ENCODE measurements at places on chromosomes 5 and 9.

- no peak for DNase-seq
These were observed 74.9 kb upstream of the CER1 start for GRCh38 chr9:14797435-14797834.

- DNase-seq, result no peak
These were observed 605 bp upstream of the DBN1 start for GRCh38 chr5:177474002-177474476.

DNA sequence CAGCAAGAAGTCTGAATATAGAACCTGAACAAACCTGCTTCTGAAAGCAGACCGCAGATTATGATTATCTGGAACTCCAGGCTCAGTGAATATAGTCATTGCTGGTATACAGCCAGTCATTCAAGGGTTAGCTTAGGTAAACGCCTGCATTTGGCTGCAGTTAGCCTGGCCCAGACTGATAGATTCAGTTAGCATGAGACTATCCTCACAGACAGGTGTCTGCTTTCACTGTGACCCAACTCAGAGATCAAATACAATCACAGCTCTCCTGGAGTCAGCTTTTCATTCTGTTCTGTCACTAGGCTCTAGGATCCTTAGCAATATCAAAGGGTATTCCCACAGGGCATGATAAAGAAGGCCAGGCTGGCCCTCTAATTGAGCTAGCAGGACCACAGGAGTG is 138.6 kb upstream of the PLCXD3 start:
- no peak for DNase-seq

DNA sequence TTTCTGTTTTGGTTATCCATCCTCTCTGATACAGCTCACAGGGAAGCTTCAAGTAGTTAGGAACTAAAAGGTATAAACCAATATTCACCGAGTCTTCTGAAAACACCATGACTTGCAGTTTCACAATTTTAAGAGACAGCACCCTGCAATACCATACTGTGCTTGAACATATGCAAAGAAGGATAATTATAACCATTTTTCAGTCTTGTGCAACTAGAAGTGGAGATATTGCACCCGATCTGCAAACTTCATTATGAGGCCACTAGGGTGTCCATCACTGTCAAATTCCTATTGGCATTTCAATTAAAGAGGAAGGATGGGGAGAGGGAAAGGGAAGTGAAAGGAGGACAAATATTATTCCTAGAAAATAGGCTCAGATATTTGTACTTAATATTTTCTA is 32.4 kb upstream of the CEP120 start:
- DNase-seq, result no peak

DNA sequence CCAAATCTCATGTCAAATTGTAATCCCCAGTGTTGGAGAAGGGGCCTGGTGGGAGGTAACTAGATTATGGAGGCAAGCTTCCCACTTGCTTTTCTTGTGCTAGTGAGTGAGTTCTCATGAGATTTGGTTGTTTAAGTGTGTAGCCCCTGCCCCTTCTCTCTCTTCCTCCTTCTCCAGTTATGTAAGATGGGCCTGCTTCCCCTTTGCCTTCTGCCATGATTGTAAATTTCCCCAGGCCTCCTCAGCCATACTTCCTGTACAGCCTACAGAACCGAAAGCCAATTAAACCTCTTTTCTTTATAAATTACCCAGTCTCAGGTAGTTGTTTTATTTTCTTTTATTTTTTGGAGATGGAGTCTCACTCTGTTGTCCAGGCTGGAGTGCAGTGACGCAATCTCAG is 18.2 kb upstream of the TXNDC8 start:
- DNase-seq, result no peak

DNA sequence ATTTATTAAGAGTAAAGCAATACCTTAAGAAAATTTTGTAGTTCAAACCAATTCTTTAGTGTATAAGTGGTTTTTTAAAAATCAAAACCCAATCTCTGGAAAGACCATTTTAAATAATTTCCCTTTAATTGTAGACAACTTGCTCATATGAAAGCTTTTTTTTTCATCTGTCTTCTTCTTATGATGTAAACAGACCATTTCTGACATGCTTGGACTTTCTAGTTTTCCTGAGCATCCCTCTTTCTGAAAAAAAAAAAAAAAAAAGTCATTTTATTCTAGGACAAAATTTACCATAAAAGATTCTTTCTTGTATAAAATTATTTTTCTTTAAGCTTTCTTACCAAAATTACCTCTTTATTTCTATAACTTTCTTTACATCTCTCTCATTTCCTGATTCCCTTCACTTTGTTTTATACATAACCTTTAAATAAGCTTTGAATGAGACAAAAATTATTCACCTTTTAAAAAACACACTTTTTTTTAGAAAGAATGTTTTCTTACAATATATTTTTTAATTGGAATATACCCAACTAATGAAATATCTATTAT is 67.5 kb downstream of the COL15A1 start:
- DNase-seq, result no peak

- no peak for DNase-seq
These were observed 44.4 kb upstream of the FER start for GRCh38 chr5:108703313-108703712.

- DNase-seq, result no peak
These were observed 55.1 kb downstream of the ACTL7B start for GRCh38 chr9:108800632-108801099.

- DNase-seq, result no peak
These were observed 16.7 kb upstream of the EGFLAM start for GRCh38 chr5:38241655-38242054.

GRCh38 chr9:22522206-22522740 is 75.6 kb downstream of the DMRTA1 start:
- no peak for DNase-seq

- DNase-seq, result no peak
These were observed 308.5 kb downstream of the ADGRV1 start for GRCh38 chr5:90866915-90867731.

GRCh38 chr9:33903157-33903780 is 86.3 kb downstream of the UBE2R2 start:
- no peak for DNase-seq

GRCh38 chr9:119792242-119792641 is 423.0 kb upstream of the BRINP1 start:
- DNase-seq, result no peak

GRCh38 chr5:67971971-67972821 is 243.4 kb upstream of the PIK3R1 start:
- DNase-seq, result no peak

DNA sequence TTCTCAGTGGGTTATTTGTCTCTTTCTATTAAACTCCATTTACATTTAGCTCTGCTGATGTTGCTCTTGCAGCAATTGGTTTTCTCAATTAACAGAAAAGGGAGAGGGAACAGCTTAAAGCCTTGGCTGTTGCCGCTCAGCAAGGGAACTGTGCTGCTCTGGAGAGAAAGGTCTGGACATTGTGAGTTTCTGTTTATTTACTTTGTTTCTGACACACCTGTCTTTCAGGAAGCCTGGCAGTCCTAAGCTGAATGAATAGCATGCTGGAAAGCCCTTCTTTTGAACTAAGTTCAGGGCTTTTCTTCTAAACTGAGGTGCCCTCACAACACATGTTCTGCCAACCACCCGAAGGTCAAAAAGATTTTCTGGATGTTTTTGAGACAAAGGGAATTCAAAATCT is 491.9 kb downstream of the PDE4D start:
- no peak for DNase-seq

DNA sequence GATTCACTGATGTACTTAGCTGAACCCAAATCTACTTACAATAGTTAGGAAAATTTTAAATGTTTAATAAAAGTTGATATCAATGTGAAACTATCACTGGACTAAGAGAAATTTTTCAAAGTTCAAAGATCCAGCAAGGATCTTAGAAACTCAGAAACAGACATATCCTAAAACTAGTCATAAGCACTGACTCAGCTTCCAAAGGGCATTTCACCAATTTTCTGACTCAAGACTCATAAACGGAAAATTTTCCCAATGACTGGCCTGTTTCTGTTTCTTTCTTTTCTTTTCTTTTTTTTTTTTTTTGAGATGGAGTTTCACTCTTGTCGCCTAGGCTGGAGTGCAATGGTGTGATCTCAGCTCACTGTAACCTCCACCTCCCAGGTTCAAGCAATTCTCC is 66.6 kb downstream of the CDC14B start:
- DNase-seq, result no peak

DNA sequence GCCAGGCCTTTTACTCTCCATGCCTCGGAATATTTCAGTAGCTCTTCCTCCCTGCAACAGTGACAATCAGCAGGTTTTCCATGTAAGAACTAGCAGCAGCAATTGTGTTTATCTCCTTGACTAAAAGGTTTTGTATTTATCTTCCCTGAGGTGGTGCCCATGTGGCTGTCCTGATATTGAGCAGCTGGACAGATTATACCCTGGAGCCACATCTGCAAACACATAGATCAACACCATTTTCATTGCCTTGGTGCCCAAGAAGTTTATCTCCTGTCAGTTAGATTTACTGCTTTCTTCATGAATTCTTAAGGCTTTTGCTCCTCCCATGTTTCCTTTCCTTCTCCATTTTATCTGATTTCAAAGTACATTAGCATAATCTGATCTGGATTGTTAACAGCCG is 378.4 kb downstream of the SPATA31D1 start:
- DNase-seq, result no peak

DNA sequence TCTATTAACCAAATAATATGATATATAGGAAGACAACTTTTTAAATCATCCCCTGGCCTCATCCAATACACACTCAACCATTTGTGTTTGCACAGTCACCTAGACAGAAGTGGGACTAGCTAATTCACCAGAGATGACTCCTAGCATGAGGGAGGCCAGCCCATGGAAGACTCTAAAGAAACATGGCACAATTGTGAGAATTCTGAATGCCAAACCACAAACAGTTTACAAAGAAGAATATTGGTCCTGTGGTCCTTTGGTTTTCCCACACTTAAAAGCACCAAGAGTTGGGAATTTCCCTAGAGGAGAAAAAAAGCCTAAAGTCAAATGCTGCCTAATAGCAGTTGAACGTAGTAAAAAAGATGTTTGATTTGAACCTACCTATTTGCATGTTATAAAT is 609.9 kb downstream of the ACTL7B start:
- DNase-seq, result no peak

- no peak for DNase-seq
These were observed 90.2 kb downstream of the TMEM174 start for GRCh38 chr5:73263001-73263710.

DNA sequence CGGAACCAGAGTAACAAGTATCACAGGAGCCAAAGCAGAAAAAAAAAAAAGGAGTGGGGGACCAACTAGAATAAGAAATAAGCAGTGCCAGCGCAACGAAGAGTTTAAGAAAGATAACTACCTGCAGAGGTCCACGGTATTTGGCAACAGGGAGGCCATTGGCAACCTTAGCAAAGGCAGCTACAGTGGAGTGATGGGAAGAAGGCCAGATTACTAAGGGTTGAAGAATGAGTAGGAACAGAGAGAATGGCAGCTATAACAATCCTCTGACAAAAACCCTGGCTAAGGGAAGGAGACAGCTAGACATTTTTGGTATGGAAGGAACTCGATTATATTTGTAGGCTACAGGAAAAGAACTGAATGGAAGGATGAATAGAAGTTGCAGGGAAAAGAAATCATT is 93.4 kb upstream of the DMAC1 start:
- DNase-seq, result no peak

DNA sequence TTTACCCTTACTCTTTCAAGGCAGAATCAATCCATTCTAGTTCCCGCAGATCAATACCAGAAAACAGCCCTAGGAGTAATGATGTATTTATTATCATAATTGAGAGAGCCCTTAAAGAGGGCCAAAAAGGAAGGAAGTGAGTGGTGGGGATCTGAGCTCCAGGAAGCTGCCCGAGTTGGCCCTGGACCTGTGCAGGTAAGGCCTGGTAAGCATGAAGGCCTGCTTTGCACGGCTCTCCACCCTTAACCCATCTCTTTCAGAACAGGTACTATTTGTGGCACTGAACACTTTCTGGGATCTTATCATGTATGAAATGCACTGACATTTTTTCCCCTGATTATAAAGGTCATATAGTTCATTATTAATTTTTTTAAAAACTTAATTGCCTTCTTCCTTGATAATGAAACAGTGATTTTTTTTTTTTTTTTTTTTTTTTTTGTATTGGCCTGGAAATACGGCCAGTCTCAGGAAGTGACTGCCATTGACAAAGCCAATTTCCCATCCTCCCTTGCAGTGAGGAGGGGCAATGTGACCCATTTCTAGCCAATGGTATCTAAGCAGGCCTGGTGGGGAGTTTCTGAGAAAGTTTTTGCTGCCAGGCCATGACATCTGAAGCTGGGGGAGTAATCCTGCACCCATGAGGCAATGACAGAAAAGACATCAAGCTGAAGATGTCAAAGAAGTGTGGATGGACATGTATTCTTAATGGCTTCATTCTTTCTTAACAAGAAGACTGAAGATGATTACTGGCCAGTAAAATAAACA is 6.3 kb upstream of the MVB12B start:
- DNase-seq, result no peak

- no peak for DNase-seq
These were observed 34.5 kb downstream of the UNC5A start for GRCh38 chr5:176844706-176845391.

DNA sequence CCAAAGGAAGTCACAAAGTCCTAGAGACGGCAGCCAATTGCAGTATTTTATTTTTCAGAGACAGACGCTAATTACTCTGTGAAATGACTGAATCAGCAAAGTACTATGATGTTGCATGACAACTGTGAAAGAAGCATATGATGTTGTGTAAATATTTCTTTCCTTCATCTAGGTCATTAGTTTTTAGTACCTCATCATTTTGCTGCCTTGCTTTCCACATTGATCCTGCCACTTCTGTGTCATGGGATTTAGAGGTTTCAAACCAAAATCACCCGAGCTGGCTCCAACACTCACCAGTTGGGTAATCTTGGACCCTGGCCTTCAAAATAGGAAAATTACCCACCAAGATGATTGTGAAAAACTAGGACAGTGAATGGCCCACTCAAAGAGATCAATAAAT is 585.2 kb downstream of the ACTL7B start:
- no peak for DNase-seq
